ENCODE measurements at places on chromosomes 1 and 21. TPM values are rescaled to one million over a fixed set of nuclear protein-coding genes. Genes with fewer than 3 reads are reported as not detected.

The OXCT2 gene
- total RNA-seq = 0.60 TPM

The A3GALT2 gene
- not detected for total RNA-seq

The TACSTD2 gene
- not detected for total RNA-seq

The TCHHL1 gene
- total RNA-seq = not detected

The LIPI gene
- not detected for total RNA-seq

The RPL22 gene
- total RNA-seq = 335 TPM

The ANXA9 gene
- 1.3 TPM for total RNA-seq

The KCNJ9 gene
- not detected for total RNA-seq

The DTL gene
- 26.7 TPM for total RNA-seq

The KCNQ4 gene
- total RNA-seq = 0.24 TPM

The S100PBP gene
- total RNA-seq = 15.7 TPM

The FMO5 gene
- 0.18 TPM for total RNA-seq

The AKR7A3 gene
- 0.18 TPM for total RNA-seq

The FCRL2 gene
- not detected for total RNA-seq

The TTC24 gene
- total RNA-seq = not detected

The PTPN22 gene
- not detected for total RNA-seq

The CRYBG2 gene
- 2.0 TPM for total RNA-seq

The AADACL4 gene
- total RNA-seq = not detected

The MFAP2 gene
- 0.21 TPM for total RNA-seq

The FASLG gene
- total RNA-seq = not detected

The TNFRSF4 gene
- not detected for total RNA-seq

The ERO1B gene
- total RNA-seq = 3.0 TPM

The NBPF15 gene
- total RNA-seq = 22.0 TPM

The CYP4X1 gene
- total RNA-seq = not detected

The AIM2 gene
- total RNA-seq = not detected

The RGS21 gene
- not detected for total RNA-seq

The ERICH3 gene
- total RNA-seq = not detected

The NUP210L gene
- total RNA-seq = not detected

The HSPA6 gene
- 3.1 TPM for total RNA-seq

The CFAP74 gene
- total RNA-seq = not detected
